Stimulated activated CD4-positive, alpha-beta T cell treated with anti-CD3 and anti-CD28 coated beads, Interleukin-12 subunit alpha, Interleukin-12 subunit beta, amount 100 ng/mL, for 4 hours (primary cell): ENCODE measurements at places on chromosomes 1 and 21.
A peak's percentile ranks its signal among the peaks of the same experiment; 100 is the strongest.

DNA sequence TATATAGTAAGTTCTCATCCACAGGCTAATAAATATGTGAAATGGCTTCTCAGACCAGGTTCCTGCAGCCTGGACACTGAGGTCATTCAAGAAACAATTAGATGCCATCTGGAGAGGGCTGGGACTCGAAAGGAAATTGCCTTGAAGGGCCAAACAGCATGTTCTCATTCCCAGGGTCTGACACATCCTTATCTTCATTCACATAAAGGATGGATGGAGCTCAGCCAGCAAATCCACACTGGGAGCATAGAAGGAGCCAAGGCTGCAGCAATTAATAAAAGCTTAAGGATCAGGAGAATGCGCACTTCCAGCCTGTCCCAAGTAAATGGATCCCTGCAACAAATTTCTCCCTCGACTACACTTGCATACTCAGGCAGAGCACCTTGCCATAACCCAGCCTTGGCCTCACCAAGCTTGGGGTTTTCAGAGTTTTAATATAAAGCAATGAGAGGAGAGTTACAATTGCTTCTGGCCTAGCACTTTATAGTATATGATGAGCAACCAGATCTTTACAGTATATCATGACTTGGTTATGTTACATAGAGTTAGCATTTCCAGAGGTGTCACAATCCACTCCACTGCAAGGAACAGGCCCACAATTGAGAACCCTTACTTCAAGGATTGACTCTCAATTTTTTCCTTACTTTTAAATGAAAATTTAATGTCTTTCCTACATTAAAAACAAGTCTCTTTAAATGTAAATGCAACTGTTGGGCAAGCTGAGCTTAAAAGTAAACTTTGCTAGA is 55.9 kb downstream of the BCAR3 start:
- DNase-seq, result no peak

- DNase-seq, result no peak
These were observed 3902.9 kb downstream of the SRGAP2C start for GRCh38 chr1:125087691-125088090.

DNA sequence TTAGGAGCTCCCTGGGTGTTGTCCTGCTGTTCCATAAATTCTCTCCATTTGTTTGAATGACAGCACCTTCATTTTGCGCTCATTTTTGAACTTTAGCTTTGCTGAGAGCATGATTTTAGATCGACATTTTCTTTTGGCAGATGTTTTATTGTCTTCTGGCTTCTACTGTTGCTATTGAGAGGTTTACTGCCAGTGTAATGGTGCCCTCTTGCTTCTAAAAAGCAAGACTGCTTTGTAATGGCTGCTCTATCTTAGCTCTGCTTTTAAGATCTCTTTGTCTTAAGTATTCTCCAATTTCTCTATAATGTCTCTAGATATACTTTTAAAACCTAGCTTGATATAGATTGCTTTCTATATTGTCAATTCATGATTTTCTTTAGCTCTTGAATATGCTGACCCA is 27.8 kb downstream of the THEM4 start:
- no peak for DNase-seq

- no peak for DNase-seq
These were observed 205.6 kb upstream of the GJB5 start for GRCh38 chr1:34549199-34549598.

DNA sequence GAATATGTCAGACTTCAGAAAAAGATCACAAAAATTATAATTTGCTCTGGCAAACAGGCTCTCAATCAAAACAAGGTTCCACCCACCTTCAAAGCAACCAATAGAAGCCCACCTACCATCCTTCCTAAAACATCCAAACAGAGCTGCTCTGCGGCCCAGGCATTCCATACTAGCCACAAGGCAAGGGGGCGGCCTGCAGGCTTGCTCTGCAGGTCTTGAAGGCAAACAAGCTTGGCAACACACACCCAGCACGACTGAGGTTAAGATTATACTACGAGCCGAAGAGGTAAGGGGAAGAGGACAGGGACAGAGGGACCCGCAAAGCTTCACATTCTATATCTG is 207.3 kb downstream of the SLC45A1 start:
- DNase-seq, result peak; percentile 19

DNA sequence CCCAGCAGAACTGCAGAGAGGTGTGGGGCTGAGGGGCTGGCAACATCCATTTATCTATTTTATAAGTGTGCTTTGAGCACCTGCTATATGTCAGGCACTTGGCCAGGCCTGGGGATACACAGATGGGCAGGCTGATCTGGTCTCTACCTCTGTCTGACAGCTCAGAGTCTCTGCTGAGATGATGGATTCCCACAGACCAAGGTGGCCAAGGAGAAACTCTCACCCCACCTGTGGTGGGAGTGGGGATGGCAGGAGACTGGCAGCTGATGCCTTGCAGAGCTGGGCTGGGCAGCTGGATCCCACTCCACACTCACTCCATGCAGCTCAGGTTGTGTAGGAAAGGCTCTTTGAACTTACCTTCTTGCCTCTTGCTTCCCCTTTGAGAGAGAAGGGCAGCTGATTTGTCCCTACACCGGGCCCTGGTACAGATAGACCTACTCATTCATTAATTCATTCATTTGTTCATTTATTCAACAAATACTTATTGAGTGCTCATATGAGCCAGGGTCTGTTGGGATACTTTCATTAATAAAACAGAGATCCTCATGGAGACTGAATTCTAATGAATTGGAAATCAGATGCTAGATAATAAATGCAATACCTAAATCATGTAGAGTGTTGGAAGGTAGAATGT is 9.0 kb downstream of the ADORA1 start:
- DNase-seq, result no peak

- DNase-seq, result no peak
These were observed 6.1 kb upstream of the PLA2G5 start for GRCh38 chr1:20063861-20064292.
